ENCODE measurements at places on chromosomes 2 and 18. TPM values are rescaled to one million over a fixed set of nuclear protein-coding genes. Genes with fewer than 3 reads are reported as not detected.

GRCh38 chr2:234031207-234031606, 19.3 kb upstream of the SPP2 start:
- no peak for DNase-seq
- H3K4me1 ChIP-seq = no peaks in the 10 kb centered on the region
- no peak overlapping the region for H3K4me3 ChIP-seq
- no peaks in the 10 kb centered on the region for H3K36me3 ChIP-seq

The LPIN2 gene
- 68.0 TPM for total RNA-seq

The DRC1 gene
- not detected for total RNA-seq

The BCL2 gene
- 163 TPM for total RNA-seq

The IL1A gene
- not detected for total RNA-seq

- no peaks in the 10 kb centered on the region for H3K4me1 ChIP-seq
- no peaks in the 10 kb centered on the region for H3K36me3 ChIP-seq
- H3K4me3 ChIP-seq = no peak overlapping the region
Measured at GRCh38 chr18:47777626-47778025, 152.8 kb downstream of the SMAD2 start.

- H3K36me3 ChIP-seq = no peaks in the 10 kb centered on the region
- no peak overlapping the region for H3K4me3 ChIP-seq
- no peaks in the 10 kb centered on the region for H3K27me3 ChIP-seq
- H3K4me1 ChIP-seq = no peaks in the 10 kb centered on the region
- no peak for DNase-seq
Measured at GRCh38 chr2:70010576-70011111, 49.2 kb upstream of the ASPRV1 start.

GRCh38 chr2:10395893-10396292, 52.2 kb downstream of the ODC1 start:
- no peaks in the 10 kb centered on the region for H3K27me3 ChIP-seq
- no peak overlapping the region for H3K27ac ChIP-seq
- no peak overlapping the region for H3K4me3 ChIP-seq
- DNase-seq = peak; percentile 62
- no peaks in the 10 kb centered on the region for H3K36me3 ChIP-seq

The ITPRIPL1 gene
- total RNA-seq = 0.63 TPM

DNA sequence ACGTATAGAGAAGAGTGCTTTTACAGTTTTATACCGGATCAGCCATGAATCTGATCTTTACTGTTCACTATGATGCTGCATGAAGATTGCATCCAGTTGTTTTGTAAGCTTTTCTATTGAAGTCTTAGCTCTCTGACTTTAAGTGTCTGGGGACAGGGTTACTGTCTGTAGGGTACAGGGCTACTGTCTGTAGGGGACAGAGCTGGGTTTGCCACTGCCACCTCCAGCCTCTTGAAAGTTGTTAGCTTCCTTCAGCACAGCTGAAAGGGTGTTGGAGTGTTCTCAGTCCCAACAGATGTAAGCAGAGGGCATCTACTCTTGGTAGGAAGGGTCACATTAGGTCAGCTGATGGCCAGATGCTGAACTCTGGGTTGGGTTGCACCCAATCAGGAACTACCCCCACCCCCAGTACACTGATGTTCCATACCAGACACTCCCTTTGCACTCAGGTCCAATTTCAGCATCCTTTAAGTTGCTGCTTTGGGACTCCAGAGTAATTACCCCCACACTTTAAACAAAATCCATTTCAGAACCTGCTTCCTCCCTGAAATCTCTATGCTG, 58.0 kb downstream of the MYL12B start:
- no peaks in the 10 kb centered on the region for H3K27me3 ChIP-seq
- no peaks in the 10 kb centered on the region for H3K36me3 ChIP-seq
- no peak overlapping the region for H3K4me3 ChIP-seq
- no peaks in the 10 kb centered on the region for H3K4me1 ChIP-seq

GRCh38 chr2:216103213-216103612, 5.9 kb upstream of the XRCC5 start:
- no peaks in the 10 kb centered on the region for H3K27me3 ChIP-seq
- H3K27ac ChIP-seq = no peak overlapping the region
- no peak for DNase-seq

GRCh38 chr2:200373231-200373630, 66.7 kb downstream of the SPATS2L start:
- H3K4me3 ChIP-seq = no peak overlapping the region
- no peaks in the 10 kb centered on the region for H3K36me3 ChIP-seq
- H3K27ac ChIP-seq = no peak overlapping the region
- no peak for DNase-seq

The ATP5F1A gene
- 481 TPM for total RNA-seq

GRCh38 chr2:109260116-109260855, 131.3 kb downstream of the SH3RF3 start:
- no peak for DNase-seq
- no peak overlapping the region for H3K4me3 ChIP-seq
- no peak overlapping the region for H3K27ac ChIP-seq
- peaks cover 11% of the 10 kb centered on the region for H3K4me1 ChIP-seq
- H3K36me3 ChIP-seq = no peaks in the 10 kb centered on the region
- no peaks in the 10 kb centered on the region for H3K27me3 ChIP-seq

GRCh38 chr2:60493804-60494387, 59.6 kb downstream of the BCL11A start:
- no peak for DNase-seq
- H3K4me1 ChIP-seq = no peaks in the 10 kb centered on the region
- no peaks in the 10 kb centered on the region for H3K27me3 ChIP-seq
- no peak overlapping the region for H3K4me3 ChIP-seq

- no peak overlapping the region for H3K27ac ChIP-seq
- H3K36me3 ChIP-seq = no peaks in the 10 kb centered on the region
- H3K4me3 ChIP-seq = no peak overlapping the region
- H3K27me3 ChIP-seq = no peaks in the 10 kb centered on the region
Measured at GRCh38 chr2:200586644-200586975, 796 bp downstream of the AOX1 start.

GRCh38 chr18:25815659-25816058, 274.8 kb downstream of the SS18 start:
- no peaks in the 10 kb centered on the region for H3K36me3 ChIP-seq
- no peak overlapping the region for H3K4me3 ChIP-seq
- H3K4me1 ChIP-seq = no peaks in the 10 kb centered on the region
- no peak overlapping the region for H3K27ac ChIP-seq
- no peak for DNase-seq

The SLC35F6 gene
- total RNA-seq = 80.5 TPM

- no peak for DNase-seq
- no peaks in the 10 kb centered on the region for H3K36me3 ChIP-seq
- no peaks in the 10 kb centered on the region for H3K27me3 ChIP-seq
- no peak overlapping the region for H3K4me3 ChIP-seq
Measured at GRCh38 chr2:196337208-196337953, 166.0 kb upstream of the STK17B start.

The TGFA gene
- total RNA-seq = 20.3 TPM

The GPR75 gene
- 5.7 TPM for total RNA-seq

DNA sequence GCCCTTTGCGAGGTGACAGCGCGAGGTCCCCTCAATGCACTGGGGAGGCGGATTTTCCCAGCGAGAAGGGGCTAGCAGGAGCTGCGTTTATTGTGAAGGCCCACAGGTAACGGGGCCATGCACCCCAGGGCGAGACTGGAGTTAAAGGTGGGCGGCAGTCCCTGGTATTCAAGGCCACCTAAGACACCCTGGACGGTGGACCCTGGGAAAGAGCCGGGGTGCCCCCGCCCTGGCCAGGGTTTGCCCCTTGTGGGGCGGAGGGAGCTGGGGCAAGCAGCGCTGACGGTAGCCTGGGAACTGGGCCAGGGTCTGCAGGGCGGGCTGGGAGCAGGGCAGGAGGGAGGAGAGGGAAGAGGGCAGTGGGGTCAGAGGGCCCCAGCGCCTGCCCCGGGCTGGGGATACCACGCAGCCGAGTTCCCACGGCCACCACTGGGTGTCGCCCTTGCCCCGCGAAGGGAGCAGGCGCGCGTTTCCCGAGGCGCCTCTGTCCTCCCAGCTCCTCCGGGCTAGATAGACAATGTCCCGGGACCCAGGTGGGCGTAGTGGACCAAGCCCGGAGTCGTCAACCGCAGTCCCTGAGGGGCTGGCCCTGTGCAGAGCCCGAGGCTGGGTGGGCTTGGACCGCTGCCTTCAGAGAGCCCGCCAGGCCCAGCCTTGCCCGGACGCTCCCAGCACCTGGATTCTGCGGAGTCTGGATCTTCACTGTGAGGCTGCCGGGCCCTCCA, 80.2 kb downstream of the SMAD4 start:
- no peak overlapping the region for H3K27ac ChIP-seq
- peak; percentile 53 for DNase-seq
- no peaks in the 10 kb centered on the region for H3K27me3 ChIP-seq
- H3K4me3 ChIP-seq = no peak overlapping the region
- no peaks in the 10 kb centered on the region for H3K4me1 ChIP-seq

The UGT1A3 gene
- not detected for total RNA-seq

The DCDC2C gene
- total RNA-seq = 0.89 TPM

The NEU4 gene
- total RNA-seq = 5.7 TPM

GRCh38 chr2:23219666-23220065, 165.3 kb upstream of the KLHL29 start:
- H3K27ac ChIP-seq = no peak overlapping the region
- DNase-seq = no peak
- no peaks in the 10 kb centered on the region for H3K36me3 ChIP-seq

- H3K36me3 ChIP-seq = no peaks in the 10 kb centered on the region
- DNase-seq = no peak
- no peaks in the 10 kb centered on the region for H3K4me1 ChIP-seq
- no peaks in the 10 kb centered on the region for H3K27me3 ChIP-seq
- no peak overlapping the region for H3K27ac ChIP-seq
Measured at GRCh38 chr18:55735199-55735855, 147.3 kb upstream of the TCF4 start.

DNA sequence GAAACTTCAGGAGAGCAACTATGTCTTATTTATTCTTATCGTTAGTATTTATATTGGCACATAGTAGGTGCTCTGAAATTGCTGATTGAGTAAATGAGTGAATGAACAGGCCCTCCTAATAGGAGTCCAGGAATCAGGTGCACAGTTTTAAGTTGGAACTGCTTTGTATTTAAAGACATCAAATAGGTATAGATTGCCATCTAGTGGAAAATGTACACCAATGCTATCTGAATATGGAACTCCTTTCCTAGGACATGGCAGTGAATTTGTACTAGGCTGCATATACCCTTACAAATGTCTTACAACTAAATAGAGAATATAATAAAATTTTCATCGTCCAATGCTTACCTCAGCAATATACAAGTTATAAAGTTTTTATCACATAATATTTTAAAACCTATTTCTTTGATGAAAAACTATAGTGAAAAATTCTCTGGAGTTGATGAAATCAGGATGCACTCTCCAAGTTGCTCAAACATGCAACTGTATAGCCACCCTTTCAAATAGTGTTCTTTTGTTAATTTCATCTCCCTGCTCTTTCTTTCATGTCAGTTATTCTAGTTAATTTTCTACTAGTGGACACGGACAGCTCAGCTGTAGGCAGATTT, 318.9 kb upstream of the SYT4 start:
- DNase-seq = no peak

GRCh38 chr18:24530630-24531111, 70.2 kb downstream of the HRH4 start:
- H3K4me3 ChIP-seq = no peak overlapping the region
- H3K27ac ChIP-seq = no peak overlapping the region
- no peaks in the 10 kb centered on the region for H3K36me3 ChIP-seq
- no peaks in the 10 kb centered on the region for H3K27me3 ChIP-seq

DNA sequence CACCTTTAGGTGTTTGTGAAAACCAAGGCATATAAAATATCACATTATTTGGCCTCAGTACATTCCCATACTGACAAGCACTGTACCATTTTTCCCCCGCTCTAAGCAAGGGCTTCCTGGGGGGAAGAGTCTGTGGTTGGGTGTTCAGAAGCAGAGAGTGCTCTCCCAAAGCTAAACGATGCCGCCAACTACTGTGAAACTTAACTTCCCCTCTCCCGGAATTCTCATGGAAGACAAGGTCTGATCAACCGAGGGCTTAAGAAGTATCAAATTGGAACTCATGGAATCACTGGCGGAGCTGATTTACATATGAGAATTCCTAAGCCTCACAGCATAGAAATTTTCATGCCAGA, 433 bp upstream of the MFF start:
- H3K36me3 ChIP-seq = no peaks in the 10 kb centered on the region
- H3K27ac ChIP-seq = peak overlapping the region; percentile 92
- no peaks in the 10 kb centered on the region for H3K27me3 ChIP-seq
- peak overlapping the region; percentile 97 for H3K4me3 ChIP-seq

GRCh38 chr2:241081643-241082340, 20.3 kb downstream of the MTERF4 start:
- H3K4me3 ChIP-seq = no peak overlapping the region
- peaks cover 9% of the 10 kb centered on the region for H3K36me3 ChIP-seq
- H3K27ac ChIP-seq = no peak overlapping the region
- H3K27me3 ChIP-seq = no peaks in the 10 kb centered on the region

GRCh38 chr18:49959176-49959575, 145.8 kb upstream of the ACAA2 start:
- no peaks in the 10 kb centered on the region for H3K4me1 ChIP-seq
- H3K27me3 ChIP-seq = no peaks in the 10 kb centered on the region
- no peaks in the 10 kb centered on the region for H3K36me3 ChIP-seq
- no peak overlapping the region for H3K27ac ChIP-seq
- no peak overlapping the region for H3K4me3 ChIP-seq
- no peak for DNase-seq

DNA sequence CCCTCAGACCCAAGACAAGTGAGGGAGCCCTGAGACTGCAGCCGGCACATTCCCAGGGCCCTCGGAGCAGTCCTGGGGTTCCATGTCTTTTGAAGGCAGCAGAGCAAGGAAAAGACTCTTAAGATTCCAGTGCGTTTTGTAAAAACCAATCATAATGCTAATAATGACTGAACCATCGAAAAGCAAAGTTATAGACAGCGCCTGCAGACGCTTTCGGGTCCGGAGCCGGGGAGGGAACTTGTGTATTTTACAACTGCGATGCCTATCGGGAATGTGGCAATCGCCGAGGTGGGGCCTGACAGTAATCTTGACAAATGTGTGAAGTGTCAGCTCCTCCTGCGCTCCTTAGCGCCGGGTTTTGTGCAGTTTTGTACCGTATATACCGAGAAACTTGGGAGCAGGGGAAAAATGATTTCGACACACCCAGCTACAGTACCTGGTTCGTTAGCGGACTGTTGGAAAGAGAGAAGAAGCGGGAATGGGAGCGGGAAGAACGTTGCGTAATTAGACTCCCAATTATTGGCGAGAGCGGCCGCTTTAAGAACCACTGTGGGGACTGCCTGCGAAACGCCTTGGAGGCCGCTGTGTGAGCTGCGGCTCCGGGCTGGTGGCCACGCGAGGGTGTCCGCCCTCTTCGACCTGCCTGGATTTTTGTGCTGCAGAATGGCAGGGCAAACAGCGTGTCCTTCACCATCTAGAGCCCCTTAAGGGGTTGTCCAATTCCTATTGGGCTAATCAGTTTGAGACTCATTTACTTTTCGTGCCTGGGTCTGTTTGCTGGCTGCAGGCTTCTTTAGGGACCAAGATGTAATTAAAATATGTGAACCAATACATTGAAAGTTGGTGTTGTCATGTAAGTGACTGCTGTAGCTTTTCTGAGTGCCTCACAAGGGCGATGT, 2.4 kb downstream of the EPAS1 start:
- peaks cover 4% of the 10 kb centered on the region for H3K36me3 ChIP-seq
- H3K27ac ChIP-seq = peak overlapping the region; percentile 93
- no peaks in the 10 kb centered on the region for H3K27me3 ChIP-seq
- H3K4me3 ChIP-seq = peak overlapping the region; percentile 95
- peaks cover 13% of the 10 kb centered on the region for H3K4me1 ChIP-seq
